ENCODE measurements at places on chromosomes 6 and 20. TPM values are rescaled to one million over a fixed set of nuclear protein-coding genes. Genes with fewer than 3 reads are reported as not detected.

DNA sequence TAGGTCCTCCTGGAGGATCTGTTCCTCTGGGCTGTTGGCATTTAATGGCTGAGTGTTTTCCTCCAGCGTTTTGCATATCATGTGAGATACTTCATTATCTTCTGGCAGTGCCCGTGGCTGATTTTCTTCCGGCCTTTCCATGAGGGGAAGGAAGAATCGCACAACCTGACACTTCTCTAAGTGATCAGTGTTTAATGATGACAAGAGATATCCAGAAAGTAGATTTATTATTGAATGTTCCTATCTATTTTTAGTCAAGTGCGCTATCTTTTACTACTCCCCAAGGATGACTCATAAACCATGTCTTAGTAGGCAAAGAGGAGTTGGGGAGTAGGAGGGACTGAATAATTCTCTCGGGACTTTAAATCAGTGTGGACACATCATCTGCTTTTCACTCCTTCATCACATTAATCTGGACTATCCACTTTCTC is 149.7 kb downstream of the PLCB4 start:
- no peak overlapping the region for H3K27ac ChIP-seq
- no peaks in the 10 kb centered on the region for H3K27me3 ChIP-seq
- no peak overlapping the region for H3K4me3 ChIP-seq

The BEND6 gene
- 0.11 TPM for total RNA-seq

- H3K36me3 ChIP-seq = no peaks in the 10 kb centered on the region
- H3K27me3 ChIP-seq = peaks cover 30% of the 10 kb centered on the region
- no peak overlapping the region for H3K27ac ChIP-seq
- H3K4me3 ChIP-seq = no peak overlapping the region
Measured at GRCh38 chr6:117393045-117393444, 32.7 kb downstream of the ROS1 start.

DNA sequence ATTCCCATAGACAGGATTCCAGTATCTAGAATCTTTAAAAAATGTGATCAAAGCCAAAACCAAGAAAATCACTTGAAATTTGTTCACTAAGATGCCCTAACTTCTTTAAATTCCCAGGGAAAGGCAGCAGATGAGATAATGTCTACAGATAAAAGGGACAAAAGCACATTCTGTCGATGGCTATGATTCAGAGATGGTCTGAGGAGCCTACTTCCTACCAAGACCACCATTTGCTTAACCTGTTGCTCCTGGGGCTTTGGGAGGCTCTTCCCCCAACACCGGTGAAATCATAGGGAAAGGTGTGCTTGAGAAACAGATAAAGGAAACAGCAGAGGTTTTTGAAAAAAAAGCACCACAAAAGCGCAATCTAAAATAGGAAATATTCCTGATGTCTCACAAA is 118.3 kb upstream of the MAP7 start:
- peaks cover 11% of the 10 kb centered on the region for H3K36me3 ChIP-seq
- no peak overlapping the region for H3K4me3 ChIP-seq

The KCNQ5 gene
- total RNA-seq = 13.3 TPM

The VGLL2 gene
- total RNA-seq = not detected

- peak overlapping the region; percentile 51 for H3K27ac ChIP-seq
- H3K4me3 ChIP-seq = no peak overlapping the region
- H3K27me3 ChIP-seq = no peaks in the 10 kb centered on the region
- no peaks in the 10 kb centered on the region for H3K36me3 ChIP-seq
Measured at GRCh38 chr6:159097256-159097655, 52.5 kb upstream of the TAGAP start.

The EPHA7 gene
- total RNA-seq = not detected

- no peak overlapping the region for H3K4me3 ChIP-seq
- H3K36me3 ChIP-seq = no peaks in the 10 kb centered on the region
- DNase-seq = no peak
- no peak overlapping the region for H3K27ac ChIP-seq
Measured at GRCh38 chr6:56241124-56241802, 6.1 kb downstream of the COL21A1 start.

DNA sequence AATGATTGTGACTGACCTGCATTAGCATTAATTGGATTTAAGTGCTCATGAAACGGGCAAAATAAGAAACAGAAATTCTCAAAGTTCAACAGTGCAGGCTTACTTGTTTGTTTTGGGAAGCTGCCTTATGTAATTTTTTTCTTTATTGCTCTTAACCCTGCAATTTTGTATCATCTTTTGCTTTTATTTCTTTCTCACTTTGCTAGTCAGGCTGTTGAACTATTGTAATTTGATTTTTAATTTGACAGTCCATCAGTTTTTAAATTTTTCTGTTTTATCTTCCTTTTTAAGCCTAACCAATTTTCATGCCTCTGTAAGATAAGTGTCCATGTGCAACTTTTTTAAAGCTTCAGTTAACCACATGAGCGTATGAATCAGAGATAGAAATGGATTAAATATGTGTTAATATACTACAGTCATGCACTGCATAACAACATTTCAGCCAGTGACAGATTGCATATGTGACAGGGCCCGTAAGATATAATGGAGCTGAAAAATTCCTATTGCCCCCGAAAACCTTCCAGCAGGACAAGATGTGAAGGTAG is 44.6 kb downstream of the PEX7 start:
- H3K4me3 ChIP-seq = no peak overlapping the region
- H3K4me1 ChIP-seq = no peaks in the 10 kb centered on the region
- no peak for DNase-seq

The SOX4 gene
- 0.98 TPM for total RNA-seq
